HCT116 (cell line): ENCODE measurements at places on chromosomes 16 and 17. TPM values are rescaled to one million over a fixed set of nuclear protein-coding genes. Genes with fewer than 3 reads are reported as not detected.

Gene EVI2B
- total RNA-seq = 0.20 TPM

Gene MMP25
- total RNA-seq = 2.5 TPM

Gene RCVRN
- not detected for total RNA-seq

Gene SECTM1
- total RNA-seq = 6.8 TPM

Gene SRRM2
- 541 TPM for total RNA-seq

Gene TTYH2
- 10.8 TPM for total RNA-seq

Gene TERB1
- not detected for total RNA-seq

- no peak for DNase-seq
- no peaks in the 10 kb centered on the region for H3K36me3 ChIP-seq
- no peak overlapping the region for H3K4me3 ChIP-seq
- no peaks in the 10 kb centered on the region; the same call in 1 of the 2 replicates for H3K27me3 ChIP-seq
- no peak overlapping the region for H3K27ac ChIP-seq
- H3K4me1 ChIP-seq = peaks cover 29% of the 10 kb centered on the region
These were observed 15.6 kb downstream of the IGF2BP1 start for GRCh38 chr17:49012769-49013255.

- H3K4me1 ChIP-seq = peaks cover 9% of the 10 kb centered on the region
- no peak for DNase-seq
- H3K27me3 ChIP-seq = no peaks in the 10 kb centered on the region
- no peak overlapping the region for H3K4me3 ChIP-seq
- no peaks in the 10 kb centered on the region for H3K36me3 ChIP-seq
These were observed 13.1 kb upstream of the ACE start for GRCh38 chr17:63463771-63464170.

DNA sequence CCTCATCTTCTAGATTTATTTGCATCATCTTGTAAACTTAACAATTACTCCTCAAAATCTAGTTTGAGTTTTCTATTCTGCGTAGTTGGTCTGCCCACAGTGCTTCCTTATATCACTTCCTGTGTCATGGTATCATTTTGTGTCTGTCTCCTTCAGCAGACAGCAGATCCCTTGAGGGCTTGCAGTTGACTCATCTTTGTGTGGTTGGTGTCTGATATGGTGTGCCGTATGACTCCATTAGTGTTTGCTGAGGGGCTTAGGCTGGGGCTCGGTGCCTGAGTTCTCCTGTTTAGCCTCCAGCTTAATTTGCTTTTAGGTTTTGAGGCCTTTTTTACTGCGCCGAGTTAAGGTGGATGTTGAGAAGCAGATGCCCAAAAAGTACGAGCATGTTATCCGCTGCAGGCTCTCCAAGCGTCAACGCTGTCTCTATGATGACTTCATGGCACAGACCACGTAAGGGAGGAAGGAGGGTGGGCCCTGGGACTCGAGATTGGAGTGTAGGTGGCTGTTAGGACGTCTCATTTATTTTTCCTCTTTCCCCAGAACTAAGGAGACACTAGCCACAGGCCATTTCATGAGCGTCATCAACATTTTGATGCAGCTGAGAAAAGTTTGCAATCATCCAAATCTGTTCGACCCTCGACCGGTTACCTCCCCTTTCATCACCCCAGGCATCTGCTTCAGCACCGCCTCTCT lies 16.9 kb downstream of the SRCAP start:
- no peak overlapping the region for H3K4me3 ChIP-seq
- H3K36me3 ChIP-seq = peaks cover 82% of the 10 kb centered on the region
- H3K27ac ChIP-seq = no peak overlapping the region
- DNase-seq = no peak

GRCh38 chr16:77951788-77952187 lies 70.6 kb upstream of the CLEC3A start:
- peak; percentile 18 for DNase-seq

DNA sequence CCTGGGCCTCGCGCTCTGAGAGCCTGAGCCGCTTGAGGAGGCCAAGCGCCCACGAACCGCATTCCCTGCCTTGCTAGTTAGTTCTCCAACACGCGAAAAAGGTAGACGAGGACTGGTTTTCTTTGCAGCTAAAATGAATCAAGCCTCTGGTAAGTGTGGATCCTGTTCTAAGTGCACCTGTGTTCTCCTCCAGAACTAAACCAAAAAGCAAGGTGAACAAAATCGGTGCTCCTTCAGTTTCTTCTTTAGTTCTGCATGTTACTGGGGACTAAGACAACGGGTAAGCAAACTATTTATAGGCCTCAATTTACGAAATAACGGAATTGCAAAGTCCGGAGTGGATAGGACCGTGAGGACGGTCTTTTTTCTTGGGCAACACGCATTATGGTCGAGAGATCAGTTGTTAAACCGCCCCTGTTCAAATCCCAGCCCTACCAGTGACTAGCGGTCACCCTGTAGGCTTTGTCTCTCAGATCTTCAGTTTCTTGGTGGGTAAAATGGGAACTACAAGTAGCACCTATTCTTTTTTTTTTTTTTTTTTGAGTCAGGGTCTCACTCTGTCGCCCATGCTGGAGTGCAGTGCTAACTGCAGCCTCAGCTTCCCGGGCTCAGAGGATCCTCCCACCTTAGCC lies 993 bp upstream of the ANKRD11 start:
- H3K4me3 ChIP-seq = peak overlapping the region; percentile 54
- peaks cover 48% of the 10 kb centered on the region for H3K4me1 ChIP-seq
- DNase-seq = no peak
- no peaks in the 10 kb centered on the region; the same call in 1 of the 2 replicates for H3K36me3 ChIP-seq
- peak overlapping the region; percentile 65 for H3K27ac ChIP-seq
- no peaks in the 10 kb centered on the region for H3K27me3 ChIP-seq

GRCh38 chr16:80314042-80314441 lies 226.8 kb upstream of the DYNLRB2 start:
- no peak overlapping the region for H3K4me3 ChIP-seq
- H3K27ac ChIP-seq = no peak overlapping the region
- H3K4me1 ChIP-seq = no peaks in the 10 kb centered on the region
- no peaks in the 10 kb centered on the region for H3K36me3 ChIP-seq
- DNase-seq = no peak

GRCh38 chr17:20266806-20267458 lies 200.4 kb downstream of the LGALS9B start:
- H3K27ac ChIP-seq = no peak overlapping the region
- no peak for DNase-seq
- no peaks in the 10 kb centered on the region for H3K36me3 ChIP-seq
- H3K4me1 ChIP-seq = peaks cover 7% of the 10 kb centered on the region; the same call in 1 of the 2 replicates
- H3K27me3 ChIP-seq = no peaks in the 10 kb centered on the region

- no peak for DNase-seq
- peaks cover 12% of the 10 kb centered on the region for H3K36me3 ChIP-seq
- H3K4me3 ChIP-seq = no peak overlapping the region
- H3K27me3 ChIP-seq = no peaks in the 10 kb centered on the region
These were observed 20.0 kb downstream of the CCL17 start for GRCh38 chr16:57424583-57424982.

GRCh38 chr16:9980981-9981380 lies 201.2 kb downstream of the GRIN2A start:
- no peaks in the 10 kb centered on the region for H3K4me1 ChIP-seq
- H3K36me3 ChIP-seq = no peaks in the 10 kb centered on the region
- H3K27ac ChIP-seq = no peak overlapping the region
- H3K27me3 ChIP-seq = peaks cover 15% of the 10 kb centered on the region

DNA sequence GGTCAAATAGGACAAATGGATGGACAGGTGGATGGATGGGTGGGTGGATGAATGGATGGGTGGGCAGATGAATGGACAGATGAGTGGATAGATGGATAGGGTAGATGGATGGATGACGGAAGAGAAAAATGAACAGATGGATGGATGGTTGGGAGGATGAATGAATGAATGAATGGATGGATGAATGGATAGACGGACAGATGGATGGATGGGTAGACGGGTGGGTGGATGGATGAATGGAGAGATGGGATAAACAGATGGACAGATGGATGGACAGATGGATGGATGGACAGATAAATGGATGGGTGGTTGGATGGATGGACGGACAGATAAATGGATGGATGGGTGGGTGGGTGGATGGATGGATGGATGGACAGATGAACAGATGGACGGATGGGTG lies 232.8 kb downstream of the GRIN2A start:
- no peaks in the 10 kb centered on the region for H3K4me1 ChIP-seq
- peaks cover 24% of the 10 kb centered on the region; the same call in 1 of the 2 replicates for H3K27me3 ChIP-seq
- DNase-seq = no peak
- H3K36me3 ChIP-seq = no peaks in the 10 kb centered on the region

DNA sequence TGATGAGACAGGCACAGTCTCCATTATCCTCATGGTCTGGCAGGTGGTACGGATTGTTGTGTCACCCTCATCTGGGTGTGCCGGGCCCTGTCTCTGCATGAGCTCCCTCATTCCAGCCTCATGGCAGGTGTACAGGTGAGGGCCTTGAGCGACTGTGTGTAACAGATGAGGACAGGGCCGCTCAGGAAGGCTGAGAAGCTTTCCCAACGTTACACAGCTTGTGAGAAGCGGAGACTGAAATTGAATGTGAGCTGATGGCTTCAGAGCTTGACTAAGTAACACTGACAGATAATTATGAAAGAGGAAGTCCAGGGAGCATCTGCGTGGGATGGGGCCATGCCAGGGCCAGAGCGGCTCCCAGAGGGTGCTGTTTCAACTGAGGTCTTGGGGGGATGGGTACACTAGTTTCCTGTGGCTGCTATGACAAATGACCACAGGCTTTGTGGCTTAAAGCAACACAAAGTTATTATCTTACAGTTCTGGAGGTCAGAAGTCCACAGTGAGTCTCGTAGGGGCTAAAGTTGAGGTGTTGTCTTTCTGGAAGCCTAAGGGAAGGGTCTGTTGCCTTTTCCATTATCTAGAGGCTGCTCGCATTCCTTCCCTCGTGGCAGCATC lies 36.7 kb downstream of the CMIP start:
- peaks cover 3% of the 10 kb centered on the region; the same call in 1 of the 2 replicates for H3K36me3 ChIP-seq
- peaks cover 16% of the 10 kb centered on the region; the same call in 1 of the 2 replicates for H3K4me1 ChIP-seq
- H3K4me3 ChIP-seq = no peak overlapping the region
- no peak overlapping the region for H3K27ac ChIP-seq
- no peak for DNase-seq

- no peaks in the 10 kb centered on the region for H3K36me3 ChIP-seq
- H3K27ac ChIP-seq = no peak overlapping the region
- no peaks in the 10 kb centered on the region for H3K4me1 ChIP-seq
These were observed 1.5 kb upstream of the PVALEF start for GRCh38 chr17:81163703-81164370.

DNA sequence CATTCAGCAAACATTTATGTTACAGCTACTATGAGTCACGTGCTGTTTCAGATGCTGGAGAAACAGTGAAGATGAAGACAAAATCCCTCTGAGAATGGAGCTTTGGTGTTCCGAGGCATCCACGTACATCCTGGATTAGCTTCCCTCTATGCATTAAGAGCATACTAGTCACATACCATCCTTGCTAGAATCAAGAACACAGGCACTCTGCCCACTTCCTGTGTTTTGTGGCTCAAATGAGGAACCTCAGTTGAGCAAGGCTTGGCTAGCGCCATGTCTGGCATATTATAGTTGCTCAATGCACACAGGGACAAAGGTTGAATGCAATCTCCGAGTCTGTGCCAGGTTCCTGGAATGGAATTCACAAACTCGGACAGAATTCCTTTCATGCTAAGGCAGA lies 297.5 kb downstream of the XYLT1 start:
- no peak overlapping the region for H3K4me3 ChIP-seq
- H3K36me3 ChIP-seq = no peaks in the 10 kb centered on the region
- H3K27me3 ChIP-seq = peaks cover 36% of the 10 kb centered on the region
- H3K4me1 ChIP-seq = no peaks in the 10 kb centered on the region

DNA sequence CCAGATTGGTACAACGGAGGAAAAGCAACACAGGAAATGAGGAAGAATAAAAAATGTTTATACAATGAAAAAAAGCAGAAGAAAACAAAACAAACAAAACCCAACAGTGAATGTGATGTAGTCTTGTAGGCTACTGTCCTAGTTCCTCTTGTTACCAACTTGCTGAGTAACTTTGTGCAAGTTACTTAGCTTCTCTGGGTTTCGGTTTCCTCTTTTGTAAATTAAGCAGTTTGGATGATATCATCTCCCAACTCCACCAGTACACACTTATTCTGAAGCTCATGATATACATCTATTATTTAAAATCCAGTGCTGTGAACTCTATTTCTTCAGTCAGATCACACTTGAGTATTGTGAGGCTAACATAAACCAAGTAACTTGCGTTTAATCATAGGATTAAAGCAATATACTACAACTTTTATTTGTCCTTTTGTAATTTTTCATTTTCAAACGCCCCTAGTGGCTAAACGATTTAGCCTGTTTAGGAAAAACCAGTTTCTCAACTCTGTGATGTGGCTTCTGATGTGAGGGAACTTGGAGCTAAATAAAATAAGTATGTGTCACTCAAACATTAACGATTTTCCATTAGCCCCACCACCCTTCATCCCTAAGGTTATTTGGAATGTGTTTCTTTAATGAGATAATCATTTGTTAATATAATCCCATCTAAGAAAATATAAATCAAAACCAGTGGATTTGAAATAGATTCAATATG lies 1.4 kb upstream of the UNK start:
- no peaks in the 10 kb centered on the region for H3K27me3 ChIP-seq
- peak overlapping the region; percentile 71 for H3K4me3 ChIP-seq
- H3K4me1 ChIP-seq = peaks cover 41% of the 10 kb centered on the region
- H3K36me3 ChIP-seq = peaks cover 4% of the 10 kb centered on the region

GRCh38 chr17:27385626-27386025 lies 70.6 kb upstream of the KSR1 start:
- no peak overlapping the region for H3K27ac ChIP-seq
- H3K27me3 ChIP-seq = no peaks in the 10 kb centered on the region
- no peaks in the 10 kb centered on the region for H3K36me3 ChIP-seq
- H3K4me3 ChIP-seq = no peak overlapping the region

DNA sequence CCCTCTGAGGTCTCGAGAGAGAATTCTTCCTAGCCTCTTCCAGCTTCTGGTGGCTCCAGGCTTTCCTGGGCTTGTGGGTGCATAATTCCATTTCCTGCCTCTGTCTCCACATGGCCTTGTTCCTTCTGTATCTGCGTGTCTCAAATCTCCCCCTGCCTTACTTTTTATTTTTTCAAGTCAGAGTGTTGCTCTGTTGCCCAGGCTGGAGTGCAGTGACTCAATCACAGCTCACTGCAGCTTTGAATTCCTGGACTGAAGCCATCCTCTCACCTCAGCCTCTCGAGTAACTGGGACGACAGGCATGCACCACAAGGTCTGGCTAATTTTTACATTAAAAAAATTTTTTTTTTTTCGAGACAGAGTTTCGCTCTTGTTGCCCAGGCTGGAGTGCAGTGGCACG lies 120.6 kb downstream of the SHISA9 start:
- H3K27ac ChIP-seq = no peak overlapping the region
- peaks cover 3% of the 10 kb centered on the region; the same call in 1 of the 2 replicates for H3K27me3 ChIP-seq
- no peak overlapping the region for H3K4me3 ChIP-seq
- H3K4me1 ChIP-seq = no peaks in the 10 kb centered on the region
- no peaks in the 10 kb centered on the region for H3K36me3 ChIP-seq
